ENCODE measurements at places on chromosomes 12 and 14.

- peak; percentile 71 for DNase-seq
Observed at GRCh38 chr12:94202245-94203180, 54.1 kb downstream of the PLXNC1 start.

DNA sequence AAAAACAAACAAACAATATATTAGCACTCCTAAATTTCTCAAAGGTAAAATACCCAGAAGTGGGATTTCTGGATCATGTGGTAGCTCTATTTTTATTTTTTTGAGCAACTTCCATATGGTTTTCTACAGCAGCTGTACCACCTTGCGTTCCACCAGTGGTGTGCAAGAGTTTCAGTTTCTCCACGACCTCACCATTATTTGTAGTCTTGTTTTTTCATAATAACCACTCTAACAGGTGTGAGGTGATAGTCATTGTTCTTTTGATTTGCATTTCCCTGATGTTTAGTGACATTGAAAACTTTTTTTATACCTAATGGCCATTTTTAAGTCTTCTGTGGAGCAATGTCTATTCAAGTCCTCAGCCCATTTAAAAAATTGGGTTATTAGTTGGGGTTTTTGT lies 127.3 kb upstream of the SLC38A2 start:
- DNase-seq: no peak

- no peak for DNase-seq
Observed at GRCh38 chr14:74955229-74956026, at the start of gene PGF. Gene PGF (minus strand): TSS chr14:74955597. CDS start chr14:74955242, 355 bp downstream.

DNA sequence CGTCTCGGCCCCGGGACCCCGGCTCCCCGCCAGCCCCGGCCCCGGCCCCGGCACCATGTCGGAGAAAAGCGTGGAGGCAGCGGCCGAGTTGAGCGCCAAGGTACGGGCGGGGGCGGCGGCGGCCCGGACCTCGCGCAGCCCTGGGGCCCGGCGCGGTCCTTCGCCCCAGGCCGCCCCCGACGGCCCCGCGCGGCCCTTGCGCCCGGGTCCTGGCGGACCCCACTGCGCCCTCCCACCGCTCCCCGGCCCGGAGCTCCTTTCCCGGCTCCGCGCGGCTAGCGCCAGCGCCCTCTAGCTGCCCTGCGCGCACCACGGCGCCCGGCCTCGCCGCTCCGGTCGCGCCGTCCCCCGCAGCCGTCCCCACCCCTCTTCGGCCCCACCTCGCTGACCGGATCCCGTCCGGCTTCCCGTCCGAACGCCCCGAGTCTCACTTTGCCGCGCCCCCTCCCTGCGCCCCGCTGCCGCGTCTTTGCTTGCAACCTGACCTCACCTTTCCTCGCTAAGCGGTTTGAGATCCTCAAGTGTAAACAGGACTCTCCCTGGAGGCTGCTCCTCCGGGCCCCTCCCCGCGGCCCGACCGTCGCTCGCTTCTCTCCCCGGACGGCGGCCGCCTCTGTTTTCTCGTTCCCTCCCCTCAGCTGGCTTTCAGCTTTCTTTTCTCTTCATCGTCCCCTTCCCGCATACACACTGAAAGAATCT lies 637 bp downstream of the PTMS start:
- DNase-seq: no peak

DNA sequence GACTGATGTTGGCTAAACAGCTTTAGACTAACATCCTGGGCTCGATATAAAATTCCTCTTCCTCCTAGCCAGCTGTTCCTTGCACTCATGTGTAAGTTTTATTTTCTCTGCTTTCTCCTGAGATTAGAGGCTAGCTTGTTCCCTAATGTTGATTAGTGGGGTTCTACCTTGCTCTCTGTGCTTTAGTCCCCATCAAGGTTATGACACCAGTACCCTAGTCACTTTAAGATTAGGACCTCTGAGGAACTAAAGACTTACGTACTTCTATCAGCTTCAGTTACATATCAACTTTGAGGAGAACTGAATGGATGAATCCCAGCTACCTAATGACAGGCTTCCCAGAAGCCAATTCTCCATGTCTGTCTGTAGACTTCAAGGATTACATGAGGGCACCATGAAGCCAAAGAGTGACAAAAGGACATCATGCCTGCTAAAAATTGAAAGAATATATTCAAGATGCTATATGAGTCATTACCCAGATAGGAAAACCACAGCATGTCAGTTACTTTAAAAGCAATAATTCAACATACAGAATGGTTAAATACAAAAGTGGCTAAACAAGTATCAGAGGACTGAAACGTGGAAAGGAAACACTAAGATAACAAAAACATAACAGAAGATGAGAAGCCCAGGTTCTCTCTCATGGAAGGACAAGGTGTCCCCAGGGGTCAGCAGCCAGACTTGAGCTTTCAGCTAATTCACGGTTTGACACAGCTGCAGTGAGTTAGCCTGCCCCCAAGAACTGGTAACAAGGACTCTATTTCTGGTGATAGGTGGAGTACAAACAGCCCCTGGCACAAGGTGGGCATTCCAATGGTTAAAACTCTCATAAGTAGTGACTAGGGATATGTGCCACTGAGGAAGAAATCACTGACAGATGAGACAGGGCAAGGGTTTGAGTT lies 20.4 kb downstream of the ADAM20 start:
- no peak for DNase-seq

DNA sequence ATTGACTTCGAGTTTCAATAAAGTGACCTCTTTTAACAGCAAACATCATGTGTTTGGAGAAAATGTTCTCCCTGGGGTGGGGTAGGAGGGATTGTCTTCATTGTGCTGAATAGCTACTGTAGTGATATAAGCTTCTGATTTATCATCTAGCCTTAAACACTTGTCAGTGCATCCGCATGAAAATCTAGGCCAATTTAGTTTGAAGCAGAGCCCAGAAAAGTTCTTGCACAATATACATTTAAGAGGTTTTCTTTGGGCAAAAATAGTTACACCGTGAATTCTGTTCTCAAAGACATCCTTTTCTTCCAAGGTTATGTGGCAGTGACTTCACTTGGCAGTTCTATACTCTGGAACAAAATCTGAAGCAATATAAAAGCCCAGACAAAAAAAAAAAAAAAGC lies 136.0 kb upstream of the IFNG-AS1 start:
- DNase-seq: no peak

DNA sequence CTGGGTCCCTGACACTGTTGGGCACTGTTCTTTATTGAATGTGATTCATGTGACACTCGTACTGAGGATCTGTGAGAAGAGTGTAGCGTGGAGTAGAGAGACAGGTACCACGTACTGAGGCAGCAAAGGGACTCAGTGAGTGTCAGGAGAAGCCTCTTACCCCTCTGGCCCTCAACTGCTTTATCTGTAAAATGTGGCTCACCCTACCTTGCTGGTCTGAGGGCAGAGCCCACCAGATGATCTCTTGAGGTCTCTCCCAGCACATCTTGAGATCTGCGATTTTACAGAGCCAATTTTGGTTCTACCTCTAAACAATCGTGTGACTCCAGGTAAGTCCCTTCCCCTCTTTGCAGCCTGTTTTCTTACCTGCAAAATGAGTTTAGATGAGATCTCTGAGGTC lies 3.1 kb downstream of the CEBPE start:
- no peak for DNase-seq

GRCh38 chr12:88684170-88684569 lies 103.9 kb upstream of the KITLG start:
- DNase-seq: no peak

DNA sequence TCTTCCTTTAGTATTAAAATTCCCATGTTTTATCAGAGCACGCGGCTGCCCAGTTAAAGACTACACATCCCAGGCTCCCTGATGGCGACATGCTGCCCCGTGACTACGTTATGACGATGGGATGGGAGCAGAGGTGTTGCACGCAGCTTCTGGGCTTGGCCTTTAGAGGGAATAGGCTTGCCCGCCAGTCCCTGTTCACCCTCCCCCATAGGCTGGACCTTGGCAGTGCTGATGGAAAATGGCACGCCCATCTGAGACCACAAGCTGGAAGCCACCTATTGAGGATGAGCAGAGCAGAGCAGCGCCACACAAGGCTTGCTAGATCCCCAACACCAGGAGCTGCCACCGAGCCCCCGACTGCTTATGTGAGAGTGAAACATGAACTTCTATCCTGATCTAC lies 24.7 kb downstream of the TTC7B start:
- no peak for DNase-seq

DNA sequence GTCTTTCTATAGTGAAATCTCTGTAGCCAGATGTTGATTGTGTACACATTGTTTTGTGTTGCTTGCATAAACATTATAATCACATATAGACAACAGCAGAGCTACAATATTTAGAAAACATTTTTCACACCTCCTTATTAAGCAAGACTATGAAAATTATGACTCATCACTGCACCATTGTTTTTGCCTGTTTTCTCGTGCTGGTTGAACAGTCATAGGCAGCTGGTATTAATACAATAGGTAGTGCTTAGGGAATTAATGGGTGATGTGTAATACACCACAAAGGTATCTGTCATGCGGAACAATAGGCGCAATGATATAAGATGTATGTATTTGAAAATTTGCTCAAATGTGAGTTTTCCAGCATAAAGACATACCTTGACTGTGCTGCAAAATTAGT lies 449.3 kb downstream of the FOXG1 start:
- no peak for DNase-seq

GRCh38 chr12:81284137-81284536 lies 206.3 kb downstream of the ACSS3 start:
- no peak for DNase-seq

DNA sequence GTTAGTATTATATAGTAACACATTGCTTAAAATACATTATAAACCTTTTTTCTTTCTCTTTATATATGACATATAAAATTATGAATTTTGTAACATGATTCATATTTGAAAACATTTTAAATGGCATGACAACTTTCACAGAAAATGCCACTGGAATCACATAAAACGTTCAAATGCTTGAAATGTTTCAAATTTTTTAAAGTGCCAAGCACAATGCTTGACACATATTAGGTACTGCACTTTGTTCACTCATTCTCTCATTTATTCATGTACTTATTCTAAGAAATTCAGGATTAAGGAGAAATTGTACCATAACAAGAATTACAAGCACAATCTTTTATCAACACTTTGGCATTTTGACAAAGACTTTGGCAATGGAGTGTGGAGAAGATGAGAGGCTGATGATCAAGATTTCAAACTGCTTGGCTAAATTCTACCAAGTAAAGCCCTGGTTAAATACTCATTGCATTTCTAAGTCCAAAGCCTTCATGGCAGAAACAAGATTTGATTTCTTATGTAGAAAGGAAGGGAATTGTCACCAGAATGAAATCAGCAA lies 232.2 kb downstream of the C12orf50 start:
- DNase-seq: no peak

- no peak for DNase-seq
Observed at GRCh38 chr12:14773685-14774073, 29.6 kb downstream of the WBP11 start.

- DNase-seq: no peak
Observed at GRCh38 chr14:65296402-65296801, 116.1 kb upstream of the FUT8 start.

DNA sequence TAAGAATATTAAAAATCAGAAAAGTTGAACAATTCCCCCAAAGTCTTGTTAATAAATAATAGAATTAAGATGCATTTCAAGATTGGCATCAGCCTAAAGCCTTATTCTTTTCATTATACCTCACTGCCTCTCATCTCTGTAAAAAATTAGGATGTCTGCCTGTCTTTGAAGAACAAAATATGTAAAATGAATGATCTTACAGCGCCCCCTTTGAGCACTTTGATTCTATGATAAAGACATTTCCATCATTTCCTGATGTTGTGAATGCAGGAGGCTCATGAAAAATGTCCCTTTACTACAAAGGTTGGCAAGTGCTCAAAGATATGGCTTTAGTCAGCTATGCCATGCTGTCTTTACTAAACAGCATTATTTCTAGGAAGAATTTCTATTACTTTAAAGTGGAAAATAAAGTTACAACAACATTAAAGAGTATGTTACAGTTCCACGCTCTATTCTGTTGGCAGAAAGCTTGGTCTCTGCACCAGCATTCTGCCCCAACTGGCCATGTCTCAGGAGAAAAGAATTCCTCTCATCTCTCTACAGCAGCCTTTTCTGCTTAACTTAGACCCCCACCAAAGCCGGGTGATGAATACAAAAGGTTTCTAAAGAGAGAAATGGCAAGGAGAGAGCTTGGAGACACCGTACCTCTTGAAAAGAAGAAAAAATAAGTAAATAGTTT lies 95.1 kb downstream of the LLPH start:
- DNase-seq: no peak

GRCh38 chr12:4106621-4107020 lies 166.9 kb upstream of the CCND2 start:
- no peak for DNase-seq

GRCh38 chr12:123026094-123026853 lies 45.8 kb downstream of the ARL6IP4 start:
- DNase-seq: no peak

DNA sequence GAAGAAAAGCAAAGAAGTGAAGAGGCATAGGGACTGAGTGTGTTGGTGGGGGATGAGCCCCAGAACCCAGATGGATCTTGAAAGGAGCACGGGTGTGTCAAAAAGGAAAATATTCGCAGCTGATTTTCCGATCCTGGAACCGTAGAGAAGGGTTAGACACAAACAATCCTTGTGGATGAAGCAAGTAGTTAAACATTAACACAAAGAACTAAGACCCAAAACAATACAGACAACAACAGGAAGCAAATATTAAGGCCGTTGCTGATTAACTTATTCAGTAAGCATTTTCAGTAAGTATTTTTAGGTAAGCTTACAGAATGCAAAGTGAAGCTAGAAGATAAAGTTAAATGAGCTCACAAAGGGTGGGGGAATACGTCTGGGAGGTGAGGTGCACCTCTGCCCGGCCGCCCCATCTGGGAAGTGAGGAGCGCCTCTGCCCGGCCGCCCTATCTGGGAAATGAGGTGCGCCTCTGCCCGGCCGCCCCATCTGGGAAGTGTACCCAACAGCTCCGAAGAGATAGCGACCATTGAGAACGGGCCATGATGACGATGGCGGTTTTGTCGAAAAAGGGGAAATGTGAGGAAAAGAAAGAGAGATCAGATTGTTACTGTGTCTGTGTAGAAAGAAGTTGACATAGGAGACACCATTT lies 62.8 kb upstream of the PRB2 start:
- DNase-seq: no peak

- DNase-seq: no peak
Observed at GRCh38 chr12:47876440-47876960, 28.3 kb downstream of the VDR start.

GRCh38 chr14:73227812-73228781 lies 9.2 kb upstream of the PAPLN start:
- no peak for DNase-seq

GRCh38 chr12:128079446-128079845 lies 187.5 kb upstream of the TMEM132C start:
- DNase-seq: no peak

- DNase-seq: no peak
Observed at GRCh38 chr12:1117970-1118563, 127.0 kb downstream of the ERC1 start.

DNA sequence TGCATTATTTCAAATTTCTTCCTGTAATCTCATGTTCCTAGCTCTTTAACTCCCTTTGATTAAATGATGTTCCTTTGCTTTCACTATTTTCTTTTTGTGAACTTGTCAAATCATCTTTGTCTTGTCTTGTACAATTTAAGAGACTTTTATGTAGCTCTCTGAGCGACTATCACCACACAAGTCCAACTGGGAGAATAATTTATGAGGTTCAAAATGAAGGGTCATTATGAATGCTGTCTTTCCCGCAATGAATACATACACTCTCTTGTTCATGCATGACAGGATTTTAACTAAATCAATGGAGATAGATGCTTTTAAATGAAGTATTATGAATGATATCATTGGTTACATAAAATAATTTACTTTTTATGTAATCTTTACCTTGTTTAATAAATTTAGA lies 407.4 kb downstream of the PAWR start:
- DNase-seq: peak; percentile 33

- DNase-seq: no peak
Observed at GRCh38 chr12:47725893-47726292, 603 bp upstream of the ENDOU start.

- no peak for DNase-seq
Observed at GRCh38 chr14:52267501-52268278, at the start of gene PTGDR. Gene PTGDR (plus strand): TSS chr14:52267698. CDS start chr14:52267815, 117 bp downstream.

All from NCI-H187 treated with DMSO at 0.1 percent for 48 hours (cell line).